ENCODE measurements at places on chromosomes 13 and 19. TPM values are rescaled to one million over a fixed set of nuclear protein-coding genes. Genes with fewer than 3 reads are reported as not detected.

Gene FGF22
- total RNA-seq = 0.29 TPM

Gene HMG20B
- total RNA-seq = 125 TPM

Gene ZNF154
- 2.1 TPM for total RNA-seq

Gene DAND5
- total RNA-seq = 0.07 TPM

Gene ZIM2
- total RNA-seq = not detected

GRCh38 chr13:110433014-110433413 lies 125.9 kb downstream of the COL4A2 start:
- DNase-seq = no peak

Gene MYO1F
- 0.06 TPM for total RNA-seq

DNA sequence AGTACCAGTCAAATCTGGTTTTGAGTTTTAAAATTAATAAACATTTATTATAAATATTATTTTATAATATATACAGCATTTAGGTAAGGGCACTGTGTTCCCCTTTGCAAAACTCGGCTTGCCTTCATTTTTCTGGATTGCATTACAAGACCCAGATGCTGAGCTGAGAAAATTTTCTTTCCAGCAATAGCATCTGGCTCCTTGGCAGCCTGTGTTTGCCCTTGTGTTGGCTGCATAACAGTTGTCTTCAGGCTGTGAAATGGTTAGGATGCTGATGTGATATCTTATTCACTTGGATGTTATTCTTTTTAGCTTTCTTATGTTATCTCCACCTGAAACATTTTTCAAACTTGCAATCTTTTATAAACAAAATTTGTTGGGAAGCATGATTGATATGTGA lies 784.4 kb downstream of the DACH1 start:
- no peak for DNase-seq

Gene ZNF563
- 9.7 TPM for total RNA-seq

Gene ZNF724
- 17.9 TPM for total RNA-seq

Gene ATP7B
- total RNA-seq = 3.5 TPM

DNA sequence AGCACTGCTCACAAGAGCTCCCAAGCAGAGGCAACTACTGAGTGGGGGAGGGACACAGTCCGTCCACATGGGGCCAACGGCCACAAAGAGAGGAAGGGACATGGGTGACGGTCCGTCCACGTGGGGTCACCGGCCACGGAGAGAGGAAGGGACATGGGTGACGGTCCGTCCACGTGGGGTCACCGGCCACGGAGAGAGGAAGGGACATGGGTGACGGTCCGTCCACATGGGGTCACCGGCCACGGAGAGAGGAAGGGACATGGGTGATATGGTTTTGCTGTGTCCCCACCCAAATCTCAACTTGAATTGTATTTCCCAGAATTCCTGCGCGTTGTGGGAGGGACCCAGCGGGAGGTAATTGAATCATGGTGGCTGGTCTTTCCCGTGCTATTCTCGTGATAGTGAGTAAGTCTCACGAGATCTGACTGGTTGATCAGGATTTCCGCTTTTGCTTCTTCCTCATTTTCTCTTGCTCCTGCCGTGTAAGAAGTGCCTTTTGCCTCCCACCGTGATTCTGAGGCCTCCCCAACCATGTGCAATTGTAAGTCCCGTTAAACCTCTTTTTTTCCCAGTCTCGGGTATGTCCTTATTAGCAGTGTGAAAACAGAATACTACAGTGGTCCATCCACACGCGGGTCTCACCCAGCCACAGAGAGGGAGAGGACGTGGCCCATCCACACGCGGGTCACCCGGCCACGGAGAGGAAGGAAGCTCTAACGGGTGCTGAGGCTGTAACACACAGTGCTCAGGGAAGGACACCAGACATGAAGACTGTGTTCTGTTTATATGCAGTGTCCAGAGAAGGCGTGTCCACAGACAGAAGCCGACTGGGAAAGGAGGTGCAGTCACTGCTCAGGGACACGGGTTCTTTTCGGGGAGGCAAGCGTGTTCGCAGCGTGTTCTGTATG lies 48.5 kb downstream of the GAS6 start:
- DNase-seq = no peak

Gene CACNA1A
- 0.98 TPM for total RNA-seq

DNA sequence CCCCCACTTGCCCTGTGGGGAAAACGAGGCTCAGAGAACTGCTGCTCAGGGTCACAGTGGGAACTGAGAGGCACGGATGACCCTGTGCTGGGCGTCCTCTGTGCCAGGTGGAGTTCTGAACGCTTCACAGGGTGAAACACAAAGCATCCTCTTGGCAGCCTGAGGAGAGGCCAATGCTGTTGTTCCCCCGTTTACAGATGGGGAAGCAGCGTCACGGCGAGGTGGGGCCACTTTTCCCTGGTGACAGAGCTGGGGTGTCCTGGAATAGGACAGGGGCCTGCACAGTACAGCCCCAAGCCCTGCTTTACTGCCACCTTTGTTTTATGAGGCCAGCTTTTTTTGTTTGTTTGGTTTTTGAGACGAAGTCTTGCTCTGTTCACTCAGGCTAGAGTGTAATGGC lies 22.1 kb downstream of the DHX34 start:
- DNase-seq = no peak

Gene CEACAM4
- total RNA-seq = not detected

DNA sequence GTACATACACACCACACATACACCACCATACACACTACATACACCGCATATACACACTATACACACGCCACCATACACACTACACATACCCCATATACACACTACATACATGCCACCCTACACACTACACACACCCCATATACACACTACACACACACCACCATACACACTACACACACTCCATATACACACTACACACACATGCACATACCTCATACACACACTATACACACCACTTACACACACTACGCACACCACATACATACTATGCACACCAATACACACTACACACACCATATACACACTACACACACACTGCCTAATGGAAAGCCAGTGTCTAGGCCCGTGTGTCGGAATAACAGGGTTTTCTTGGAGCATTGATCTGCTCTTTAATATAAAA lies 27.5 kb downstream of the CRYL1 start:
- DNase-seq = no peak

DNA sequence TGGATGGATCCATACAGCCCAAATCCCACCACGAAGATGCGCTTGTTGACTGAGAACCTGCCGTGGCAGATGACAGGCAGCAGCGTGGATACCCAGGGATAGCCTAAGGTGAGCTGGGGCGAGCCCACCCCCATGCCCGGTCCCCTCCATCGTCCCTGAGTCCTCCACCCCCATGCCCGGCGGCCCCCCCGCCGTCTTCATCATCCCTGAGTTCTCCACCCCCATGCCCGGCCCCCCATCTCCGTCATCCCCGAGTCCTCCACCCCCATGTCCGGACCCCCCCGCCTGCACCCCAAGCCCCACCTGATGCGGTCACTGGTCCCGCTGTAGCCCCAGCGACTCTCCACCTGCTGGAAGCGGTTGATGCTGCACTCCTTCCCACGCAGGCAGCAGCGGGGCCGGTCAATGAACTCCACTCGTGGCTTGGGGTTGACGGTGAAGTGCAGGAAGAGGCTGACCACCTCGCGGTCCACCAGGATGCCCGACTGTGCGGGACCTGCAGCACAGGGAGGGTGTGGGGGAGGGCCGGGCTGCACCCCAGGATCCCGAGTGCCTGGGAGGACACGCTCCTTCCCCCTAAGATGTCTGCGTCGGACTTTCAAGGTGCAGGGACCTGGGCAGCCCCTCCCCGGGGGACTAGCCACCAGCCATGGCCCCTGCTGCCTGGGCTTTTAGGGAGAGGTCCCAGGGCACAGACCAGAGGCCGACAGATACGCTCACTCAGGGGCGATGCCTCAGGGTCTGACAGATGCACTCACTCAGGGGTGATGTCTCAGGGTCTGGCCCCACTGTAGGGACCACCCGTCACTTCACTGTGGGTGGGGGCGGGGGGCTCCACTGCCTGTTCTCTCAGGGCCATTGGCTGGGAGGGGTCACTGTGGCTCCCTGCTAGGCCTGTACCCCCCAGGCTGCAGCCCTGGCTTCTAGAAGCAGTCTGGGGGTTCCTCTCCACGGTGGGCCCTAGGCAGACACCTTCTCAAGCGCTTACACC lies 28.0 kb downstream of the BTBD2 start:
- no peak for DNase-seq

- DNase-seq = no peak
Measured at GRCh38 chr13:113915012-113915763, 51.3 kb upstream of the GAS6 start.

Gene GGN
- 1.8 TPM for total RNA-seq

GRCh38 chr13:105997581-105998550 lies 537.6 kb downstream of the EFNB2 start:
- no peak for DNase-seq

DNA sequence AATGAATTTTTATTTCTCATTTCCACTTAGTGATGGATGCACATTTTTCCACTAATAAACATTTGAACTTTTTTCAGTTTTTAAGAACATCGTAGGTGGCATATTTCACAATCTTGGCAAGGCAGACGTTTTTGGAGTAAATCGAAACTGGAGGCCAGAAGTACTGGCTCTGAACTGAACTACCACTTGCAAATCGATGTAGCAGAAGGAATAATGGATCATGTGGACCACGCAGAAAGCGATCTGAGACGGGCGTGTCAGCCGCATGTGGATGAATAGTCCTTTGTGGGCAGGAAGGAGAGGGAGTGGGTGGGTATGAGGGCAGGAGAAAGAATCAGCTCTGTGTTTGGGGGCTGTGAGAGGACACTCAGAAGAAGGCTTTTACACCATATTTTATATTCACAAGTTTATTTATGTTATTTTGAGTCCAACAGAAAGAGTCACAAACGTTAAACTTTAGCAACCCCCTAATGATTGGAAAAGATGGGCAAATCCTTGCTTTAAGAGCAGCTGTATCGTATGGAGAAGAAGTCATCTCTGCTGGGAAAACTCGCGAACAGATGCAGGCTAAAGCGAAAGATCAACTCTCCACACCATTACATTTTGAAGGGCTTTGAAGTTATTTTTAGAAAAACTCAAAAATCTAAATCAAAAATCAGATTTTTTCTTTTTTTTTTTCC lies 90.5 kb downstream of the COL4A2 start:
- no peak for DNase-seq

GRCh38 chr19:16160943-16161560 lies 12.3 kb downstream of the CIB3 start:
- no peak for DNase-seq

DNA sequence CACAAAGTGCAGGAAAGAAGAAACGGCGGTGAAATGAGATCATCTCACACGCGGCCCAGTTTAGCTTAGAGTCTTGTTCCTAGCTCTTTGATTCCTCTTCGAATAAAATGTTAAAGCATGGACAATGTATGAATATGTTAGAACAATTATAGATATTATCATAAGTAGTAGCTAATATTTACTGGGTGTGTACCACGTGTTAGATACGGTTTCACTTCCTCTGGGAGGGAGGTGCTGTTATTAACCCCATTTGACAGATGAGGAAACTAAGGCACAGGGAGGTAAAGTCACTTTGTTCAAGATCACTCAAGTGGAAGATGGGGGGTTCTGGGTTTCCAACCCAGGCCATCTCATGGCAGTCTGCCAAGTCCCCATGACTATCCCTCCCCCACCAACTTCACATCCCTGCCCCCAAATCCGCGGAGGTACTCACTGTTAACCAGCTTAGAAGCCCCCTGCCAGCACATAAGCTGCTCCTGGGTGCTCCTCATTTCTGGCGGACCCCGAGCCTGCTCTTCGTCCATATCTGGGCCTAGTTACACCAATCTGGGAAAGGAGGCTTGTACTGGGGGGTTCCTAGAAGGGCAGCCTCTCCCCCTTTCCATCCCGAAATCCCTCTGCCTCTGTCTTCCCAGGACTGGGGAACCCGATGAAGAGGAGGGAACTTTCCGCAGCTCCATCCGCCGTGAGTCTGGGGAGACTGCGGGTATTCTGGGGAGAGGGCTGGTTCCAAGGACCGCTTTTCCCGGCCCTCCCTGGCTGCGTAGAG lies 1.0 kb upstream of the FXYD7 start:
- no peak for DNase-seq

DNA sequence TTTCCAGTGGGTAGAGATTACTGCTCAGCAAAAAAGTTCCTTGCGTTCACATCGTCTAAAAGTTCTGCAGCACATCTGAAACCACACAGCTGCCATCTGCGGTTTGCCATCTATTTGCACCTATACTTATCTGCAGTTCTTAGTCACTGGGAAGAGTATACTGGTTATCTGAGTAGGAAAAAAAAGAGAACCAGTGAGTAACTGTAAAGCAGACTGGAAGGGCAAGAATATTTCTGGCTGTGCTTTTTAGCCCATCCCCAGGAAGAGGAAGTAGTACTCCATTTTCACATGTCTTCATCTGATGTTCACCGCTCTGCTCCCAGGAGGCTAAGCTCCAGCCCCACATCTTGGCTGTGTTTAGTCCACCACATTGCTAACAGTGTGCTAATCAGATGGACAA lies 35.6 kb downstream of the EFNB2 start:
- no peak for DNase-seq

- DNase-seq = no peak
Measured at GRCh38 chr13:66530158-66530557, 700.0 kb downstream of the PCDH9 start.

Gene MEIOSIN
- total RNA-seq = not detected

DNA sequence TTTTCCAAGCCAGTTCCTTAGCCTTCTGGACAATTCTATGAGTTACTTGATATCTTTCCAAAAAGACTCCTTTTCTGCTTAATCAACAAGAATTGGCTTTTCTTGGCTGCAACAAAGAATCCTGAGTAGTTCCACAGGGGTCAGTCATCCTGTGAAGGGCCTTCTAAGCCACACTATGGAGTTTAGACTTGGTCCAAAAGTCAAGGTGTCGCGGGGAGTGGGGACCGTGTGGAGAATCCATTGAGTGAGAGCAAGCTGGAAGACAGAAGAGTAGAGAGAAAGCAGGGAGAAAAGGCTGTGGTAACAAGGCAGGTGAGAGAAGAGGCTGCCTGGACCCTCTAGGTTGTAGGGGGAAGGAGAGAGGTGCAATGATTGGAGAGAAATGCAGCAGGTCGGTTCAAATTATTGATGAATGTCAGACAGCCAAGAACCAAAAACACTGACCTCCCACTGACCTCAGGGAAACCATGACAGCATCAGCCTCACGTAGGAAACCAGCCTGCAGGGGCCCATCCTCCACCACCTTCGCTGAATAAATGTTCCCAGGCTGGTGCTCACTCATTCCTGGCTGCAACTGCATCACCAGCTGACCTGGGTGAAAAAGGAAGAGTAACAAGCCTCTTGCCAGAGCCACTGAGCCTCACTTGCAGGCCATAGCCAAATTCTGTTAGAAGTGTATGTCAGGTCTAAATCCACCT lies 7.1 kb upstream of the IFT88 start:
- no peak for DNase-seq

DNA sequence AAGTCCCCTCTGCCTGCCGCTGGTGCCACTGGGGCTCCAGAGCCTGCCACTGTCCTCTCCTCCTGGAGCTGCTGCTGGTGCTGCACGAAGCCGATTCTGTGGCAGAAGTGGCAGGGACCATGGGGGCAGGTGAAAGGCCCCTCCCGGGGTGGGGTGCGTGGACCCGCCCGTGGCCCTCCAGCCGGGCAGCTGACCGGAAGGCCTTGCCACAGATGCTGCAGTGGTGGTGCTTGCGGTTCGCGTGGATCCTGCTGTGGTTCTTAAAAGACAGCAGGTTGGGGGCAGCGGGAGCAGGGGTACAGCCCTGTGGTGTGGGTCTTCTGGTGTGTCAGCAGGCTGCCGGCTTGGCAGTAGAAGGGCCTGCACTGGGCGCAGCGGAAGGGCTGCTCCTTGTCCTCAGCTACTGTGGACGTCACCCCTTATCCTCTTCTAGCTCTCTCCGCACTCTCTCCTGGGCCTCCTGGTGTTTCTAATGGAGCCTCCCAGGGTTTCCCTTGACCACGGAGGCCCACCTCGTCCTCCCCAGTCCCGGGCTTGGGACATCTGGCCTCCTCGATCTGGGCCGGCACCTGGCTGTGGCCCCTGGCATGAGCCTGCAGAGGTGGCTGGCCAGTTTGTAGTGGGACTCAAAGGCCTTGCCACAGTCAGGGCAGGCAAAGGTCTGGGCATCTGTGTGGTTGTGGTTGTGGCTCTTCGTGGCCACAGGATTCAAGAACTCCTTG lies 380.4 kb downstream of the OLFM4 start:
- no peak for DNase-seq
